ENCODE measurements at places on chromosomes 6 and 20.

GRCh38 chr20:3312940-3313682 lies 74.1 kb upstream of the SLC4A11 start:
- DNase-seq: no peak

GRCh38 chr6:138454981-138455706 lies 44.1 kb downstream of the NHSL1 start:
- peak; percentile 61 for DNase-seq

DNA sequence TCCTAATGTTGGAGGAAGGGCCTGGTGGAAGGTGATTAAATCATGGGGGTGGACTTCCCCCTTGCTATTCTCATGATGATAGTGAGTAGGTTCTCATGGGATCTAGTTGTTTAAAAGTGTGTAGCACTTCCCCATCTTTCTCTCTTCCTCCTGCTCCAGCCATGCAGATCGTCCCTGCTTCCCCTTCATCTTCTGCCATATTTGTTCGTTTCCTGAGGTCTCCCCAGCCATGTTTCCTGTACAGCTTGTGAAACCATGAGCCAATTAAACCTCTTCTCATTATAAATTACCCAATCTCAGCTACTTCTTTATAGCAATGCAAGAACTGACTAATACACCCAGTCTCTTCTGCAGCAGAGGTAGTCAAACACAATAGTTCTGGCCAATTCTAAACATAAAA lies 5.4 kb downstream of the EPM2A start:
- no peak for DNase-seq

- no peak for DNase-seq
These were observed 175.1 kb downstream of the JARID2 start for GRCh38 chr6:15420959-15421438.

DNA sequence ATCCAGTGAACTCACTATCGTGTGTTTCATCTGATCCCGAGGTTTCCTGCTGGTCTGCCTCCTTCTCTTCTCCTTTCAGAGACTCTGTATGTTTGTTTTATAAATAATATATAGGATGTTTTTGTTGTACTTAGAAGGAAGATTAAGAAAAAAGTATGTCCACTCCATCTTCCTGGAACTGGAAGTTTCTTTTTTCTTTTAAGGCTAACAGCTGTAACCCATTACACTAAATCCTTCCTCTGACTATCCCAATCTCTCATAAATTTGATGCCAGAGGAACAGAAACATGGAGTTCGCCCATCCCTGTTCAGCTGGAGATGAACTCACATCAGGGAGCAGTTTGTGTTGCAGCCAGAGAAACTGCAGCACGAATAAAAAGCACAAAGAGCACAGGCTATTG lies 20.7 kb downstream of the RIPK1 start:
- DNase-seq: no peak

DNA sequence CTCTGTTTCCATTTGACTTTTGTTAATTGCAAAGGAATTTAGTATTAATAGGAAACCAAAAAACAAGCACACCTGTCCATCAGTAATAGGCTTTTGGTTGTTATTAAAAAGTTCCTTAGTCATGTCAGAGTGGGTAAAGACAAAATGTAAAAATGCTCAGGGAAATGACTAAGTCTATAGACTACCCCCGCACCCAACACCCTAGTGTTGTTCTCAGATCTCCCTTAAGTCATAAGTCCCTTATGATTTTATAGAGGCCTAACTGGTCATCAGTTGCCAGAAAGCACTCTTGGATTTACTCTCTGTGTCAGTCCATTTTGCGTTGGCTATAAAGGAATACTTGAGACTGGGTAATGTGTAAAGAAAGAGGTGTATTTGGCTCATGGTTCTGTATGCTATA lies 52.8 kb downstream of the MAP3K4 start:
- DNase-seq: no peak

DNA sequence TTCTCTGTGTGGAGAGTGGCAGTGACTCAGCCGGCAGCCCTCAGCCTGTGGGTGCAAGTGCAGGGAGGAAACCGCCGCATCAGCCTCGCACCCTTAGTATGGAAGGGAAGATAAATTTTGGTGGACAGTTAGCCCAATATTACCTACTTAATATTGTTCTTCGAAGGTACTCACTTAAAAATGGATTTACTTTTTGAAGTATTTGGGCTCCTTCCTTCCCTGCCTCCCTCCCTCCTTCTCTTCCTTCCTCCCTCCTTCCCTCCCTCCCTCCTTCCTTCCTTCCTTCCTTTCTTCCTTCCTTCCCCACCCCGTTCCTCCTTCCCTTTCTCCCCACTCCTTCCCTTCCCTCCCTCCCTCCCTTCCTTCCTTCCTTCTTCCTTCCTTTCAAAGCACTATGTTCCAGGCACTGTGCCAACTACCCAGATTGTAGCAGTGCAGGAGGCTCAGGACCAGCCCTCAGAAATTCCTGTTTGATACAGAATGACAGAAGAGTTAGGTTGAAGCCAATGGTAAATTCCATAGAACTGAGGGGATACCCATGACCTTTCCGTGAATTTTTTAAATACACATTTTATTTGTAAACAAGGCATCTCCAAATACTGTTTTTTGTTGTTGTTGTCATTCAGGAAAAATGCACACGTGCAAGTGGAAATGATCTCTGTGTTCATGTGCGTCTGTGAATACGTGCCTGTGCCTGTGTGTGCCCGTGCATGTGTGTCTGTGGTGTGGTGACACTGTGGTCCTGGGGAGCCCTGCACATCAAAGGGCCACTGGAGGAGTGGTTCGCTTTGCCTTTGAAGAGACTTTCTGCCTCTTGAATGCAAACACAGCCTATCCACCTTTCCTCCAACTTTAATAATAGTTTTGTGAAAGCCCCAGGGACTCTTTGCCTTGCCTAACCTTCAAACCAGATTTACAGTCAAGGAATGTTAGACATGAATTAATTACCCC lies 141.7 kb downstream of the EDN3 start:
- no peak for DNase-seq

DNA sequence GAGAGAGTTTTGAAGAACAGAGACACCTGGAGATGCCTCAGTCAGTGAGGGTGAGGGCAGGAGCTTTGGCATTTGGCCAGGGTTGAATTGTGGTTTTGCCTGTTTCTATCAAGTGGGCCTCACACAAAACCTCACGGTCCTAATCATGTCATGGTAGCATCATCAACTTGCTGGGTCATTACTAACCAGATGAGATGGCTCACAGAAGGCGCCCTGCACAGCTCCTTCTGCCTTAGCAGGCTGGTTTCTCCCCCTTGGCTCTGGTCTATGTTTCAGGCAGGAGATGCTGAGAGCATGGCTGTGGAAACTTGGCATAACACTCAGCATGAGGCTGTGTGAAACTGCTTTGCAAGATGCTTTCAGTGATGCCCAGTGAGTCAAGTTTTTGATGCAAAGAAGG lies 99.3 kb downstream of the LRRC1 start:
- no peak for DNase-seq

- no peak for DNase-seq
These were observed 8.5 kb downstream of the SYNGAP1 start for GRCh38 chr6:33428224-33428965.

DNA sequence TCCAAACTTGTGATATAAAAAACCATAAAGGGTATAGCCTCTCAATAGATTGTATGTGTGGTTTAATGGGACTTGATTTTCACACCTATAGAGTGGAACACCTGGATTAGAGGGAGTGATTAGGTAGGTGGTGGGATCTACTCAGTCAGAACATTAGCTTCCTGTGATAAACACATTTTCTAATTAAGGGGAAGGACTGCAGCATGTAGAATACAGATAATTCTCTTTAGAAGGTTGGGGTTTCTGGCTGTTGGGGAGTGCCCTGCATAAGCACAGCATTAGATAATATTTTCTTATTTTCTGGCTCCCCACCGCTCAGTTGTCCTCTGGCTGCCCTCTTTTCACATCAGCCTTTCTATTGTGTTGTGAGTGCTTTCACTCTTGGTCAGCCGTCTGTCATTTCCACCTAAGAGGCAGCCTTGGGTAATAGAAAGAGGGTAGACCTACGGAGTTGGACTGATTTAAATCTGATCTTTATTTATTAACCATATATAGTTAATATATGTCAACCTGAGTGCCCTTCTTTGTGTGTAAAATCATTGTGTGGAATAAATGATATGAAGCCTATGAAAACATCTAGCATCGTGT lies 8.0 kb downstream of the CSE1L start:
- no peak for DNase-seq

DNA sequence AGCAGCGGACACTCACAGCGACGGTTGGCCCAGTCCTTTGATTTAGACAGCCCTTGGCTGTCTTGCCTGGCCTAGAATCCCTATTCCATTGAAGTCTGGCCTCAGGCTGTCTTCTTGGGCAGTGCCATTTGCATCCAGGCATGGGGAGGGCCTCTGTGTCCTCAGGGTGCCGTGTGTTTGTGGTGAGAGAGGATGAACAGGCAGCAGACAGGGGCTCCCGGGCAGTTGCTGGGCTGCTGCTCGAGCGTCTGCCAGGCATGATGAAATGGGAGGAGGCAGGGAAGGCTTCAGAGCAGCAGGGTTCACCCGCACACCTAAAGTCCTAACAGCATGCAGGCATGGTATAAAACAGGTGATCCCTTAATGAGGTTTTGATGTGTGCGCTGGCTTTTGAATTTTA lies 126.9 kb downstream of the SOBP start:
- no peak for DNase-seq

DNA sequence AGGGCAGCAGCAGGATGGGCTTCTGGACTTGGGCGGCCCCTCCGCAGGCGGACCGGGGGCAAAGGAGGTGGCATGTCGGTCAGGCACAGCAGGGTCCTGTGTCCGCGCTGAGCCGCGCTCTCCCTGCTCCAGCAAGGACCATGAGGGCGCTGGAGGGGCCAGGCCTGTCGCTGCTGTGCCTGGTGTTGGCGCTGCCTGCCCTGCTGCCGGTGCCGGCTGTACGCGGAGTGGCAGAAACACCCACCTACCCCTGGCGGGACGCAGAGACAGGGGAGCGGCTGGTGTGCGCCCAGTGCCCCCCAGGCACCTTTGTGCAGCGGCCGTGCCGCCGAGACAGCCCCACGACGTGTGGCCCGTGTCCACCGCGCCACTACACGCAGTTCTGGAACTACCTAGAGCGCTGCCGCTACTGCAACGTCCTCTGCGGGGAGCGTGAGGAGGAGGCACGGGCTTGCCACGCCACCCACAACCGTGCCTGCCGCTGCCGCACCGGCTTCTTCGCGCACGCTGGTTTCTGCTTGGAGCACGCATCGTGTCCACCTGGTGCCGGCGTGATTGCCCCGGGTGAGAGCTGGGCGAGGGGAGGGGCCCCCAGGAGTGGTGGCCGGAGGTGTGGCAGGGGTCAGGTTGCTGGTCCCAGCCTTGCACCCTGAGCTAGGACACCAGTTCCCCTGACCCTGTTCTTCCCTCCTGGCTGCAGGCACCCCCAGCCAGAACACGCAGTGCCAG lies at the start of gene TNFRSF6B:
TSS of gene TNFRSF6B (plus strand) at position 25 of the 729 bp plus-strand sequence. CDS start at position 141, 116 bp downstream.
- no peak for DNase-seq

DNA sequence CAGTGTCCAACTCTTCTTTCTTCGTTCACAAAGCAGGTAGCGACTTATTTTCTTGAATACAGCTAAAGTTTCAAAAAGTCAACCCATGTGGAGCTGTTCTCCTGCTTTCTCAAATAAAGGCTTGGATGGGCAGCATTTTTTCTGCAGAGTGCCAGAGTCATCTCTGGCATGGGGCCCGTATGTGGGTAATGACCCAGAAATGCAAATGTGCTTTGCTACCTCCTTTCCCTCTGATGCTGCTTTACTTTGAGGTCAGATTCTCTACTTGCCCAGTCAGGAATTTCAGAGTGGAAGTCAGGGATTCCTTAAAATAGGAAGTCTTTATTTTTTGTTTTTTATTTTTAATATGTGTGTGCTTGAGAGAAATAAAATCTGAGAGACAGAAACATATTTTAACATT lies 4.9 kb downstream of the NKAIN2 start:
- no peak for DNase-seq

DNA sequence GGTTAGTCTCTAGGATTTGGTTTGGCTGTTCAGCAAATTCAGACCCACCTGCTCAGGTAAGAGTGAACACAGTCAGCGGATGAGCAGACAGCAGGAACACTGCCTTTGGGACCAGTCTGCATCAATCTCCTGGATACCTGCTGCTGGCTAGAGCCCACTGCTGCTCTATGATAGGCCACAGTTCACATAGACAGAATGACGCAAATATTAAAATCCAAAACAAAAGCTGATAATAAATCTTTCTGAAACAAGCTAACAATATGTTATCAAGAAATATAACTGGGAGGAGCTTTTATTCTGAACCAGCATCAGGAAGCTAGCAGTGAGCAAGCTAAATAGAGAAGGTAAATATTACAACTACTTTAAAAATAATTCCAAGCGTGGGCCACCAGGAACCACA lies at the start of gene TAAR1:
TSS of gene TAAR1 (minus strand) at position 101 of the 400 bp plus-strand sequence. CDS start 13,179 bp downstream, outside the sequence.
- no peak for DNase-seq

DNA sequence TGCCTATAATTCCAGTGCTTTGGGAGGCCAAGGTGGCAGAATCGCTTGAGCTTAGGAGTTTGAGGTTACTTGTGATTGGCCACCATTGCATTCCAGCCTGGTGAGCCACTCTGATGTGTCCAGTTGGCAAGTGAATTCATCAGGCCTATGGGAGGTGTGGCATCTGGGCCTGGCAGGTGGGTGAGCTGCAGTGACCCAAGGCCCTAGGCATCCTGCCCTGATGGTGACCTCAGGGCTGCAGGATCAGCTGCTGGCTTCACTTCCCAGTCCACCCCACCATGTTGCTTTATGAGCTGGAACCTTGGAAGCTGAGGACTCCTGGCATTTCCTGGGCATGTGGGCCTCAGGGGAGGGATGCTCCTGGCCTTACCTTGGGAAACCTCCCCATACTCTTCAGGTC lies 20.5 kb downstream of the RSPH9 start:
- no peak for DNase-seq

- DNase-seq: no peak
These were observed 405.7 kb downstream of the RNF144B start for GRCh38 chr6:18792866-18793265.

DNA sequence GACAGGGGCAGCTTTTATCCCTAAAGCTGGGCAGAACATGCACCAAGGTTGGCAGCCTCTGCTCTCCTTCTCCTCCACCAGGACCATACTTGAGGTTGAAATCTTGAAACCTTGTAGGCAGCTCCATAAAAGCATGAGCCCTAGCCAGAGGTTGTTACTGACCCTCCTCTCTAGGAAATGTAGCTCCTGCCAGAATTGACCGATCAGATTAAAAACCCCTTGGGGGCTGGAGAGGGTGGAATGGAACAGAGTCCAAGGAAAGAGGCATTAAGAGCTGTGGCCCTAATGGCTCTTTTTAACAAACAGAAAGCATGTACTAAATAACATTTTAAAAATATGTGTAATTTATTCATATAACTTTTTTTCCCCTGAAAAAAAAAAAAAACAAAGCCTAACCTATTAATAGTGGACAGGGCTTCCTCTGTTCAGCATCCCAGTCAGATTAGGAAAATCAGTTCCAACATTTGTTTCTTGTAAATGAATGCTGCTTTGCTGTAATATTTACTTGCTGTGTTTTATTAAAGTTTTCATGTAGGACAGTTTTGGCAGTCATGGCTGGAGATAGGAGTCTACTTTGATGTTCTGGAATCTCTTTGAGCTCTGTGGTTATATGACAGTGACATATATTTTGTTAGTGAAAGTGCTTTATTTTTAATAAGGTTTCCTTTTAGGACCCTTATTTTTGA lies 41.3 kb downstream of the MTHFD1L start:
- no peak for DNase-seq

- no peak for DNase-seq
These were observed 8.6 kb upstream of the IP6K3 start for GRCh38 chr6:33755070-33755869.
